ENCODE measurements at places on chromosomes 13 and 19.

- DNase-seq, result no peak
These were observed 1.1 kb downstream of the NAXD start for GRCh38 chr13:110616103-110617101.

DNA sequence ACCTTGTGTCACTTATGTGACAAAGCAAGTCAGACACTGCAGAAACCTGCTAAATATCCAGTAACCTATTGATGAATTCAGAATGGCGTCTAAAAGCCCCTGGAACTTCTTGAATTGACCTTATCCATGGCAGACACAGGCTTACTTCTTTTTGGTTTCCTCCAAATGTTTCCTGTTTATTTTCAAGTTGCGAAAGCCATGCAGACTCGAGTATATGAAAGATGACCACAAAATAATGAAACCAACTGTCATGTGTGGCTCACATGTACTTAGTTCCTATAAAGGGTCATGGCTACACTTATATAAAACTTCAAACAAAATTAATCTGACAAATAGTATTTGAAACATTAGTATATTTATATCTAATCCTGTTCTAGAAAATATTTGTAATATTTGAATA, 113.1 kb upstream of the FNDC3A start:
- no peak for DNase-seq

- DNase-seq, result no peak
These were observed 33.4 kb downstream of the CAB39L start for GRCh38 chr13:49410477-49410876.

GRCh38 chr13:24135674-24136300, 24.7 kb upstream of the SPATA13 start:
- DNase-seq, result no peak

DNA sequence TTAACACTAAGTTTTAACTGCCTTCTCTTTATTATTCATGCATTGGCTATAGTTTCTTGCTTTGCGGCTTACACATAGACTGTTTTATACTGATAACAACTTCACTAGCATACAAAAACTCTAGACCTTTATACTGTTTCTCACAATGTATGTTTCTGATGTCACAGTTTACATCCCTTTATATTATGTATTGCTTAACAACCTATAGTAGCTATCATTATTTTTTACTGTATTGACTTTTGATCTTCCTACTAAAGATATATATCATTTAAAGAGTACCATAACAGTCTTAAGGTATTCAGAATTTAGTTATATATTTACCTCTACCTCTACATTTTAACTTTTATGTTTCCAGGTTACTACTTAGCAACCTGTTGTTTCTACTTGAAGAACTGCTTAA, 543.3 kb upstream of the ARGLU1 start:
- DNase-seq, result no peak

DNA sequence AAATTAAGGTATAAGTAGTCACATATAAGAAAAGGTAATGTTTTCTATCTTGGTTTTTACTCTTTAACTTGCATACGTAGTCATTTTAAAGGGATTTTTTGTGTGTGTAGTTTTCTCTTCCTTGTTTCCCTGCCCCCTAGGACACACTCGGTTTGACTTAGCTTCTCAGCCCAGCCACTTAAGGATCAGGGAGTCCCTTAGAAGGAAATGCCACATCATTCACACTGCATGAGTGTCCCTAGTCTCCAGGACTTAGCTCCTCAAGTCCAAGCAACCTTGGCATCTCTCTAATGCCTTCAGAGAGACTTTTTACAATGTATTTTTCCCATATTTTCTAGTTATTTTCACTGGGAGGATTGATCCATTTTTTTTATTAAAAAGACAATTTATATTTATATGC, 1407.7 kb downstream of the EFNB2 start:
- DNase-seq, result no peak

DNA sequence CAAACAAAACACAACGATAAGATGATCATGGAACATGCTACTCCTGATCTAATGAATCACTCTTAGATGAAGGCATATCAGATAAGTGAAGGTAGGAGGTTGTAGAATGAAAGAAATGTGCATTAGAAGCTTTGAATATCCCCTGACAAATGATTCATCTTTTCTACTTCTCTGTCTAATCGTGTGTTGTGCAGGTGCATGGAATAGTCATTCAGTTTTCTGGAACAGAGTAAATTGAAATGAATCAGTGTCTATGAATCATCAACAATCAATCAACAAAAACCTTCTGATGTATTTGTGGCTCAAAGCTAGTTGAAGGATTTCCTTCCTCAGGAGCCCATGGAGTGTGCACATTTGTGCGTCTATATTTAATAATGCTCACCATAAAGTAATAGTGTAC, 1290.4 kb upstream of the PCDH20 start:
- no peak for DNase-seq

Measured in right forelimb (tissue), 1 donor.